ENCODE measurements at places on chromosomes 1 and 21.

DNA sequence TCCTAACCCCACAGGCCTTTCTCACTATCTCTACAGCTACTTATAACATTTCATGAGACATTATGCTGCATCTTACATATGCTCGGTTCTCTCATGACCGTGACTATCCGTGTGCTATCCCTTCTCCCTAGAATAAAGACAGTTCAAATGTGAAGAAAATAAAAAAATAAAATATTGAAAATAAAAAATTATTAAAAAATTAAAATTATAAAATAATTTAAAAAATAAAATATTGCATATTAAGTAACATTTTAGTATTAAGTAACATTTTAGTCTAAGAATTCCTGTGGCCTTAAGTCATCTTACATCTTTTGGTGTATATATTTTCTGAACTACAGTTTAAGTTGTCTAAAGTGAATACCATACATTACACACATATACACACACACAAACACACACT is 415.5 kb downstream of the DPYD start:
- no peak for DNase-seq

GRCh38 chr21:36796070-36796469 is 97.2 kb downstream of the SIM2 start:
- DNase-seq = no peak

- no peak for DNase-seq
Measured at GRCh38 chr1:58576325-58576726, 726 bp downstream of the TACSTD2 start.

DNA sequence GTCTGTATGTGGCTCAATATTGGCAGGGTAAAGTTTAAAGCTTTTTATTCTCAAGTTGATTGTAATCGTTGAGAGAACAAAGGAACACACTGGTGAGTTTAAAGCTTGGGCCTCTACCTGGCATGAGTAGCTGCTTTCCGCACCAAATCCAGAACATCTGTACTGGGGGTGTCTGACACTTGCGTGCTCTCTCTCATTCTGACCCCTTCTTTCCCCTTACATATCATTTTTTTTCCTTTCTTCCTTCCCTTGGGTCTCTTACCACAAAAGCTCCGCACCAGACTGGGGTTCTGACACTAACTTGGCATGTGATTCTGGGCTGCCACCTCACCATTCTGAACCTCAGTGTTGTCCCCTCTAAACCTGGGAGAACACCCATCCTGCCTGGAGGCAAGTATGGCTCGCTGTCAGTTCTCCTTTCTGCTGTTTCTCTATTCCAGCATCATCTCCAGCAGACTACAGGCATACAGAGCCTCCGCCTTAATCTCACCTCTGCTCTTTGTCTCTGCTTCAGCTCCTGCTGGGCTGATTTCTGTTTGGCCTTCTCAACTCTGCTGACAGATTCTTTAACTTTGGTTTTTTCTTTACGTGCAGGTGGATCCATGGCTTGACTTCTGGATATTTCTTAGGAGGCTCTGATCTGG is 859 bp upstream of the ERMAP start:
- DNase-seq = no peak

DNA sequence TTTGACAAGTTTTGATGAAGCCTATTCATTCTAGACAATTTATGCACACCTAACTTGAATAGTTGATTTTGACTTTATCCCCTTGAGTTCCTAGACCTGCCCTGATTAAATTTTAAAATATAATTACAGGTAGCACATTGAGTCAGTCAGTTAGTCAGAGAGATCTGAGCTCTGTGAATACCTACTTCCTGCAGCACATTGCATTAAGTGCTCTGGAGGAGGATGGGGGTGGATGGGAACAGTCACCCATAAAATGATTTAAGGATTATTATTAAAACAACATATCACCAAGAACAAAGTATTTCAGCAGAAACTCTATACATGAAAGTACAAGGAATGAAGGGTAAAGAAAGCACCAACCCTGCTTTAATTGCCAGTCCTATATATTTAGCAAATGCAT is 11.8 kb upstream of the RPF1 start:
- no peak for DNase-seq

DNA sequence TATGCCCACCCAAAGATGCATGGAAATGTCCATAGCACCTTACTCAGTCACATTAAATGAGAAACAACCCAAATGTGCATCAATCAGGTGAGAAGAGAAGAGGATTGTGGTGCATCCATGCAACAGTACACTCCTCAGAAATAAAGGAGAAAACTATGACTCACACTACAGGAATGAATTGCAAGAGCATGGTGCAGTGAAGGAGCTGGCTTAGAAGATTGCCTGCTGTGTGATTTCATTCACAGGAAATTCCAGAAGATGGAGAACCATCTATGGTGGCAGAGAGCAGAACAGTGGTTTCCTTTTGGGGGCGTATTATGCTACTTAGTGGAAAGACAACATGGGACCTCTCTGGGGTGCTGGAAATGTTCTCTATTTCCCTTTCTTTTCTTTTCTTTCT is 278.6 kb upstream of the AJAP1 start:
- DNase-seq = no peak

DNA sequence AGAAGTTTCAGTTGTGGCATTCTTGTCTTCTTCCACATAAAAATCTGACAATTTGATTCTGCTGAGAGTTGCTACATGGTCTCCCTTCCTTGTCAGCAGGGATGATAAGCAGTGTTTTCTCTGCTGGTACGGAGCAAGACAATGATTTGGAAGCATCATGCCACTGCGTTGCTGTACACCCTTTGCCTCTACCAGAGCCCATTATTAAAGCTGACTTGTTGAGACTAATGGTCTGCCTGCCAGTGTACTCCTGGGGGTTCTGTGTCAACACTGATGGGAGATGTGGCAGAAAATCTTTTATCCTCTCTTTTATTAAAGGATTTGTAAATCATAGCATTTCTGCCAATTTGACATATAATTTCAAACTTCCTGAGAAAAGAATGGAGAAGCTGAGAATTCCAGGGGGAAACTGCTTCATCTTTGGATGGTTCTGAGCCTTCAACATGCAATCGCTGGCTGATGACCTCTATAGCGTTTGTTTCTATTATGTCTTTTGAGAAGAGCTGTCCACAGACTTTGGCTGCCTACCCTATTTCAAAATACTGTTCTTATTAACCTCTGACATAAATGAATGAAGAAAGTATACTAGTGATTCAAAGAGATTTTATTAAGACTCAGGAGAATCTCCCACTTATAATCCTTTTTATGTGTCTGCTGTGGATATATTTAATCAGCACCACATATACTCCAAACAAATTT is 47.9 kb upstream of the DYNLT5 start:
- no peak for DNase-seq

GRCh38 chr1:198674009-198674408 is 35.2 kb downstream of the PTPRC start:
- DNase-seq = no peak

DNA sequence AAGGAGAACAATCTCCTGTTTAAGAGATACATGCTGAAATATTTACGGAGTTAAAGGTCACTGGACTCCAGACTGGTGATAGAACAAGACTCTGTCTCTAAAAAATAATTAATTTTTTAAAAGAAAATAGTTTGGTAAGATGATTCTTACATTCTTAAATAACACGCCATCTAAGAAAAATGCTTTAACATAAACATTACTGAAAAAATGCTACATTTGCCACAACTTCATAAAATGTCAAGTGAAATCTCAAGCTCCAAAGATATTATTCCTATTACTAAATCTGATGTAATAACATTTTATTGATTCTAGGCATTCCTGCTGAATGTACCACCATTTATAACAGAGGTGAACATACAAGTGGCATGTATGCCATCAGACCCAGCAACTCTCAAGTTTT is 4.1 kb downstream of the ANGPTL3 start:
- DNase-seq = no peak

GRCh38 chr1:204697893-204698292 is 12.4 kb upstream of the LRRN2 start:
- no peak for DNase-seq

DNA sequence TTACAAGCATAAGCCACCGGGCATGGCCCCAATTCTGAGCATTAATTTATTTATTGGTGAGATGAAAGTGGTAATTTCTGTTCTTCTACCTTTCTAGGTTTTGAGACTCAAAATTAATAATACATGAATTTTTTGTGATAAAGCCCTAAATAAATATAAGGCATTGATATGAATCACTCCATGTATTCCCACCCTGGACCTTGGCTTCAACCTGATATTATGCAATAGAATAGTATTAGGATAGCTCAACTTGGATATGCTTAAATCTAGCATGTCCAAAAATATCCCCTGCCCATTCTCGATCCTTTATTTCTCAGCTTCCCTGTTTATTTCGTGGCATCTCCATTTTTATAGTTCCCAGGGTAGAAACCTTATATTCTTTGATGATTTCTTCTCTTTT is 2.5 kb downstream of the AGL start:
- no peak for DNase-seq

DNA sequence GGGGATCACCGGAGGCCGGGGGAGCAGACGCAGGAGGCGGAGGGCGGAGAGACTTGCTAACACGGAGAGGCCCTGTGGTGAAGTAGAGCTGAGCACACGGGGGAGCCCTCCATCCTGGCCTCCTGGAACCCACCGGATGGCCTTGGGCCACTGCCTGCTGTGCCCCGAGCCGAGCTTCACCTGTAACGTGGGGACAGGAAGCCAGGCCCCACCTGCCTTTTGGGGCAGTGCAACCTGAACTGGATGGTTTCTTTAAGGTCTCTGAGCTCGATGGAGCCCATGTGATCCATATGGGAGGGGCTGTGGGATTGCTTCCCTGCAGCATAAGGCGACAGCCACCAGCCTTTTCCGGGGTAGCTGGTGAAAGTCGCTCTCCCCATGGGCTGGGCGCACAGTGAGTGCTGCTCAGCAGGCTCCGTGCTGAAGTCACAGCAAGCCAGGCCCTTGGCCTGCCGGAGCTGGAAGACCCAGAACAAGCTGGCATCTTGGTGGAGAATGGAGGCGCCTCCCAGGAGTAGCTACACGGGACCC is 35.8 kb downstream of the TFF3 start:
- no peak for DNase-seq

- no peak for DNase-seq
Measured at GRCh38 chr1:52022133-52022532, 11.5 kb downstream of the KTI12 start.

Measured in activated effector memory CD4-positive, alpha-beta T cell treated with Interleukin-2 at 50 U/mL for 16 hours (primary cell).